CD4-positive, alpha-beta T cell treated with Interleukin-12 subunit alpha and Interleukin-12 subunit beta, for 1 hour (primary cell): ENCODE measurements at places on chromosomes 6 and 20.

DNA sequence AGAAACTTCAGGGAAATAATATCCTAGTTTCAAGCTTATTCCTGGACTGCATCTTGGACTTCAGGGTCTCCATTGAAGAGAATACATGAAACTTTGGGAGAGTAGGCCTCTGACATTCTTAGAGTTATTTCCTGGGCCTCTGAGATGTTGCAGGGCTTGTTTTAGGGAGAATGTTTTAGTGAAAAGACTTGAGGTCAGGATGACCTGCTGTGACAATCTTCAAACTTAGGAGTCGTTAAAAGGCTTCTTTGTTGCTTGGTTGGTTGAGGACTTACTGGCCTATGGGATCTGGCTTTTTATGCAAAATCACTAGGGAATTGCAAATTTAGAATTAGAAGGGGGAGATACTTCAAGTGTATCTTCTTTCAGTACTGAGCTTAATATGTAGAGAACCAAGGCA is 613.2 kb upstream of the FLRT3 start:
- DNase-seq: no peak

GRCh38 chr6:112594886-112595594 is 247.9 kb downstream of the RFPL4B start:
- DNase-seq: no peak

GRCh38 chr20:32539026-32539816 is 45.9 kb downstream of the NOL4L start:
- no peak for DNase-seq

DNA sequence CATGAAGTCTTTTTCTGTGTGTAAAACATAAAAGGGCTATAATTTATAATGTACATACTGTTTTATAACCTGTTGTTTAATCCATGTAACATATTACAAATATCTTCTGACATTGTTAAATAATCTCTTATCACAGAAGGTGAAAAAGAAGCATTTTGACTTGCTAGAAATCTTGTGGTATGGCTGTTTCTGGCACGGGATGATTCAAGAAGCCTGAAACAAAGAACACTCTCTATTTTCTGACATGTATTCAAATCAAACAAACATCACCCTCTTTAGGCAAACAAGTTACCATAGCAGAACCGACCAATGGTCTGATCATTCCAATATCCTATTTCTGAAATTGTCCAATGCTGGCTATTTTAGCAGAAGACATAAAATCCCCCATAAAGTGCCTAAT is 55.4 kb downstream of the HS3ST5 start:
- no peak for DNase-seq

DNA sequence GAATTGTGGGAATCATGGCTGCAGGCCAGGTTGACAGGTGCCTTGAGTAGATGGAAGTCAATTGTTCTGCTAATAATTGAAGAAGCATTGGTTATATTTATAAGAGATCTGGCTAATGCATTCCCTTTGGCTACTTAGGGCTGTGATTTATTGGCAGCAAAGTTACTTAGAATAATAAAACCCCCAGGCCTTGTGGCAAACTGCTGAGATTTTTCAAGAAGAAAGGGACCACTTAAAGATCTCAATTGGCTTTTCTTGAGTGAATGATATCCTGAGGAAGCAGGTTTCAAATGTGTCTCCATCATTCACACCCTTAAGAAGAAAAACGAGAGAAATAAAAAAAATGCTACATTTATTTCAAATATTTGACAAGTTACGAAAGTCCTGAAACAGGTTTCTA is 27.4 kb downstream of the DDO start:
- DNase-seq: no peak

DNA sequence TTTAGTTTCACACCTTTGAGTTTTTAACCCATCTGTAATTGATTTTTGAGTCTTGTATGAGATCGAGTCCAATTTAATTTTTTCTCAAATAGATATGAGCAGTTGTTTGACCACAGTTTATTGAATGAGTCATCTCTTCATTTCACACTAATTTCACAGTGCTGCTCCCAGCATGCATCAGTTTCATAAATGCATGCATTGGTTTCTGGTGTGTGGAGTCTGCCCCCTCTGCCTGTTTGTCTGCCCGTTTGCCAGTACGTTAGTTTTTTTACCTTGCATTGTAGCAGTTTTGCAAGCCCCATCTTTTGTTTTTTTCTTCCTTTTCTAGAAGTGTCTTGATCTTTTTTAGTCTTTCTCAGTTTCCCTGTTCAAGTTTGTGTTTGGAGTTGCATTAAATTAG is 11.9 kb downstream of the SLX4IP start:
- peak; percentile 67 for DNase-seq
